ENCODE measurements at places on chromosomes 16 and 17.

DNA sequence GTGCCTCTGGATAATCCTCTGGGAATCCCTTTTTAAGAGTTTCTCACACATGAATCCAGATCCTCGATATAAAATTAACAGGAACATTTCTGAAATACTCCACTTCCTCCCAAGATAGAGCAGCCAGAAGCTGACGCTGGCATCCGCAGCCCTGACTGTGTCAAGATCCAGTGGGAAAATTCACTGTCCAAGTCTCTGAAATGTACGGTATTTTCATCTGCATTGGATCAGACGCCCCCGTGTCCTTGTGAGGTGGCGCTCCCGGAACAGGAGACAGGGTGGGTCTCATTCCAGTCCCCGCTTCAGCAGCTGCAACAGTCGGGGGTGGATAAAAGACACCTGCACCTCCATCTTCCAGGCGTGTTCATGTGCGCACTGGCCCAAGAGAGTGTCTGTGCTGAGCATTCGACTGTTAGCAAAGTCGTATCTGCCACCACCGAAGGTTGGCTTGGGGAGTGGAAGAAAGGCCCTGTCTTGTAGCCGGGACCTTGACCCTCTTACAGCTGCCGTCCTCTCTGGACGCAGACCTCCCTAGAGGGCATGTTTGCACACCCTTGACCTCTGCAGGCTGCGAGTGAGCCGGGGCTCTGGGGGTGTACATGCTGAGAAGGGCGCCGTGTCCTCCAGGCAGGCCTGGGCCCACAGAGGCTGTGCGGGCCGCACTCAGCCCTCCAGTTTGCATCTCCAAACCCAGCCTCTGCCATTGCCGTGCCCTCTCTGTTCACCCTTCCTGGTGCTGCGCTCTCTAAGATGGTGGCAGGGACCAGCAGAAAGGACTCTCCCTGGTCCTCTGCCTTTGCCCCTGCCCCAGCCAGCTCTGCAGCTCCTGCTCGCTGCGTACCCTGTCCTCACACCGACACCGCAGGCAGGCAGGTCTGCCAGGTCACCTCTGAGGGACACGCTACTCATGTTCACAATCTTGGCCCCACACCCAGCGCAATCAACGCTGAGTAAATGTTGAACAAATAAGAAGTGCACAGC is 72.0 kb upstream of the CHMP6 start:
- no peak for DNase-seq

DNA sequence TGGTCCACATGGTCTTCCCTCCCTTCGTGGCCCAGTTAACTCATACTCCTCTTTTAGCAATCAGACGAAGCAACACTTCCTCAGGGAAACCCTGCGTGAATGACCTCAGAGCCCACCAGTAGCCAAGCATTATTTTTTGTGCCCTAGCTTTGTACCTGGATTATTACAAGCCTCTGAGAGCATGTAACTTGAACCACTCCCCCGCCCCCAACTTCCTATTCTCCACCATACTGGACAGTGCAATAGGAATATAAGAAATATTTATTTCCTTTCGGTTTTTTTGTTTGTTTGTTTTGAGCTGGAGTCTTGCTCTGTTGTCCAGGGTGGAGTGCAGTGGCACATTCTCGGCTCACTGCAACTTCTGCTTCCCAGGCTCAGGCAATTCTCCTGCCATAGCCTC is 2.9 kb downstream of the CPPED1 start:
- no peak for DNase-seq

DNA sequence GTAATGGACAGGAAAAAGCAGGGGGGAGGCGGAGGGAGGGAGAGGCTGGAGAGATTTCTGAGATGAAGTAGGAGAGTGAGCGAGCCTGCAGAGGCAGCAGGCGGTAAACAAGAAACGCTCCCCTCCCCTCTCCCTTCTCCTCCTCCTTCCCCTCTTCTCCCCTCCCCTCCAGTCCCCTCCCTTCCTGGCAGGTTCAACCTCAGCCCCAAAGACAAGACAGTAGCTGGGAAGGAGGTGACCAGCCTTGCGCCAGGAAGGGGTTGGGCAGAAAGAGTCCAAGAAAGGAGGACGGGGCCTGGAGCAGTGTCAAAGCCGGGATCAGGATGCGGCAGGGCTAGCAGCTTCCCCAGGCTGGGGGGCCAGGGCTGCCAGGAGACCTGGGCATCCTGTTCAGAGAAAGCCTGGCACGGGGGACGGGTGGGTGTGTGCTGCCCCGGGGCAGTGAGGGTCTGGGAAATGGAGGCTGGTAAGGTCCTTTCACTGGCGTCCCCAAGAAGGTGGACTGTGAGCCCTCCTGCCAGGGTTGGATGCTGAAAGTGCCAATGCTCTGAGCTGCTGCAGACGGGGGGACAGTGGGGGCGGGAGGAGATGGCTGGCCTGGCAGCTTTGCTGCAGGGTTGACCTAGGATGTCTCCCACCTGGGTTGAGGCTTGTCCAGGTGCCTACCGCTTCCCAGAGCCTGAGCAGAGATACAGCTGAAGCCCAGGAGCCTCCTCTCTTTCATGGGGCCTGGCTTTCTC is 261.6 kb upstream of the TNRC6C start:
- no peak for DNase-seq

DNA sequence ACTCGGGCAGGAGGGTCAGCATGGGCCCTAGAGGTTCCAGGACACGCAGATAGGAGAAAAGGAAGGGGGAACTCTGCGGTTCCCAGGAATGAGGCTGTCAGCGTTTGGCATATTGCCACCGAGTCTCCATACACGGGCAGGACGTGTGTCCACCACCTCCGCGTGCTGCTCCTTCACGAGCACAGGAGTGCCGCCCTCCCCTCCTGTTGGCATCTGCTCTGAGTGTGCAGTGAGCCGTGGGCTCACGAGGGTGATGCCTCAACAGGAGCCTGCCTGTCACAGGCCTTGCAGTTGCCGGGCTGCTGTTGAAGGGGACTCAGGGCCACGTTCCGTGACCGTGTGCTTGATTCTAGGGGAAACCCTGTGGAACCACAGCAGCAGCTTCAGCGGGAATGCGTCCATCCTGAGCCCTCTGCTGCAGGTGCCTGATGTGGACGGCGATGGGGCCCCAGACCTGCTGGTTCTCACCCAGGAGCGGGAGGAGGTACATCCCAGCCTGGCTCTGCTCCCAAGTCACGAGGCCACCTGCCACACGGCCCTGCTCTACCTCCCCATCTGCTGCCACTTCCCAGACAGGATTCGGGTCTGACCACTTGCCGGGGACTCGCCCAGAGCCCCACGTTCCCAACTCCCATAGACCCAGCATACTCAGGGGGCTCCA is 14.6 kb downstream of the RGS11 start:
- DNase-seq = no peak

- no peak for DNase-seq
Observed at GRCh38 chr17:61225178-61225882, 174.3 kb upstream of the TBX2 start.

DNA sequence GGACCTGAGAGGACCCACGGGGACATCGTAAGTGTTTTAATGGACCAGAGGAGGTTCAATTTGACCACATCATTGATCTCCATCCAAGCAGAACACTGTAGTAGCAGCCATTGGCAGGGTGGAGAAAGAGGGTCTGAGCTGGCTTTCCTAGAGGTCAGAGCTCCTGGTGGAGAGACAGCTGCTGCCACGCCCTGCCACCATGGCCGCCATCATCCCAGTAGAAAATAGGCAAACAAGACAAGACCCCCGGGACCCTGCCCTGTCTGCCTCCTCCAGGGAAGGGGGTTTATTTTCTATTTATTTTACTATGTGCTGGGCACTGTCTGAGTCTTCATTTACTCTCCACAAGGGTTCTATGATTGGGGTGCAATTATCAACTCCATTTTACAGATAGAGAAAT is 11.4 kb upstream of the ITGA3 start:
- DNase-seq = no peak

DNA sequence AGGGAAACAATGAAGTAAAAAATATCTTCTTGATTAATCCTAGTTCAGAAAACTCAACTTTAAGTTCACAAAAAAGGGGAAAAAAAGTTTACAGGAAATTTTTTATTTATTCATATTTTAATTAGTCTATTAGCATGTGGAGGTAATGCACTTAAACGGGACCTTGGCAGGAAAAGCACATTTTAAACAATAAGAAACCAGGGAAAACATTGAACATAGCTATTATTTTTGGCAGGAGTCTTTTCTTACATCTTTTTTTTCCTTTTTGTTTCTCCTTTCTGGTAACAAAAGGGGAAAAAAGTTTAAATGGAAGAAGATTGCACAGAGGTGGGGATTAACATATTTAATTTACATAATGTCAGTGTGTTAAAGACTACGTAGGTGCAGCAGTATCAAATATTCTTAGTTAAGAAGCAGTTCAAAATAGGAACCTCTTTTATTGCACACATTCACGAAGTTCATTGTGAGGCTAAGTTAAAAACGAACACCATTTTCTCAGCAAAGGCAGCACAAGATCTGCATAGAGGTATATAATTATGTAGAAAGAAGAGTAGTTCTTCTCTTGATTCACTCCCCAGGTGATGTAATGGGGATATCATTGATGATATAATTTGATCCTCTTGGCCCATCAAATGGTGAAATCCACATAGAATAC is 940.5 kb downstream of the CDH11 start:
- DNase-seq = no peak

GRCh38 chr16:84864326-84864955 is 44.7 kb downstream of the CRISPLD2 start:
- DNase-seq = no peak

DNA sequence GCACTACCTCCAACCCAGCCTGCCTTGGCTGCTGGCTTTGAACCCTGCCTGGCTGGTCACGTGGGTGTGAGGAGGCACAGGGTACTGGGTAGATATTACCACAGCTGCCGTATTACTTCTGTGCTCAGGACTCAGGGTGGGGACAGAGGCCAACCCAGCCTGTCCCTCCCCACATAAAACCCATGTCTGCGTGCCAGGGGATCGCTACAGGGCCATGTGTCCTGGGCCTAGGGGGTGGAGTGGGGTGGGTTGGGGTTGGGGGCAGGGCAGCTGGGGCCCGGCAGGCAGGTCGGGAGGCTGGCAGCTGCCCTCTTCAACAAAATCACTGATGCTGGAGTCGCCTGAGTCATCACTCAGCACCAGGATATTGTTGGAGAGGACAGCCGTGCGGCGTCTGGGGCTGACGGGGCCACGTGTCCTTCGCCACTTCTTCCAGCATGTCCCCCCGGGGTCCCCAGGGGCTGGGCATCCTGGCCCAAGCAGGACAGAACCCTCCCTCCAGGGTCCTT is 39.7 kb upstream of the PVALEF start:
- DNase-seq = no peak

DNA sequence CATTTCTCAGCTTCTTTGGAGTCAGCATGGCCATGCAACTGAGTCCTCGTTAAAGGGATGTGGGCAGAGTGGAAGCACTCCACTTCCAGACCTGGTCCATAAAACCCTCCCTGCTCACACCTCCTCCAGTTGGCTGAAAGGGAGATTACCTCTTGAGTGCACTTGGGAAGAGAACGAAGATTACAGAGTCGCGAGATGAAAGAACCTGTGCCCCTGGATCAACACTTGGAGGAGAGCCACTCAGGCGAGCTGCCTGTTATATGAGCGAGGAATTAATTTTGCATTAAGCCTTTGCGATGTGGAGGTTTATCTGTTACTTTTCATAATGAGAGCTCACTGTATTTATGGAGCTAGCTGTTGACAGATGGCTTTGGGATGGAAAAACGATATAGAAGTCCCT is 147.9 kb downstream of the MAF start:
- DNase-seq = no peak

DNA sequence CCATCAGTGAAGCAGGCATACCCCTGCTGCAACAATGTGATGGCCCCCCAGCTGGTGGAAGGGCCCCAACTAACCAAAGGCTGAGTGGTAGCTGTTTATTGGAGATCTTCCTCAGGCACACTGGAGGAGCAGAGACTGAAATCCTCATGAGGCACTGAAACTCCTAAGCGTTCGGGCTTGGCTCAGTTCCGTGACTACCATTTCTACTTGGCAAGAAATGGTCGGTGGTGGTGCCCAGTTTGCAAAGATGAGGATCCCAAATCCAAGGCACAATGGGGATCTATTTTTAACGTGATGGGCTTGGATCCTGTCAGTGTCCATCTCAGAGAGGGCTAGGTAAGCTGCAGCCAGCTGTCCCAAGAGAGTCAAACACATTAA is 82.8 kb downstream of the TNFRSF13B start:
- DNase-seq = no peak

GRCh38 chr17:17084317-17084835 is 42.1 kb downstream of the MPRIP start:
- DNase-seq = no peak

DNA sequence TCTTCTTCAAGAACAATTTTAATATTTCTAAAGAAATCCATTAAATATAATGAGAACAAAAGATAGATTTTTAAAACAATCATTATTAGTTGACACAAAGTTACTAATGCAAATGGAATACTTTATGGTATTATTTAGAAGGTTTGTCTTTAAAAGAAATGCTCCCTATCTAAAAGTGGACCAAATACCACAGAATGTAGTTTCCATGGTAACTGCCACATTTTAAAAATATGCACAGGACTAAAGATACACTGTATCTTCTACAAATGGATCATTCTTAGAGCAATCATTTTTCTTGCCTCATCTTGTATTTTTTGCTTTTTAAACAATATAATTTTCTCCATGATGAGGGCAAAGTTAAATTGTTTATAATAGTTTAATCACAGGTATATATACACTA is 296.0 kb downstream of the CEP112 start:
- DNase-seq = no peak

DNA sequence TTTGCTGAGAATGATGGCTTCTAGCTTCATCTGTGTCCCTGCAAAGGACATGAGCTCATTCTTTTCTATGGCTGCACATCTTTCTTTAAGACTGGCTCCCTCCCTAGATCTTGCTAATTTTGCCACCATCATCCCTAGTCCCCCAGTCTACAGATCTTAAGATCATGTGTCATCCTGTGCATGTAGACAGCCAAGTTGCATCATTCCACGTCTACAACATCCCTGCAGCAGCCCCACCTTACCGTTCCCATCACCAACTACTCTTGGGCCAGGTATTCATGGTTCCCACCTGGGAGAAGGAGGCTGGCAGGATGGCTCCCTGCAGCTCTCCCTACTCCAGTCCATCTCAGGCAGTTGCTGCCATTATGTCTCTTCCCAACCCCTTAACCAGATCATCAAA is 12.3 kb downstream of the CPPED1 start:
- no peak for DNase-seq

GRCh38 chr17:49447628-49448302 is 33.1 kb upstream of the PHB1 start:
- no peak for DNase-seq

DNA sequence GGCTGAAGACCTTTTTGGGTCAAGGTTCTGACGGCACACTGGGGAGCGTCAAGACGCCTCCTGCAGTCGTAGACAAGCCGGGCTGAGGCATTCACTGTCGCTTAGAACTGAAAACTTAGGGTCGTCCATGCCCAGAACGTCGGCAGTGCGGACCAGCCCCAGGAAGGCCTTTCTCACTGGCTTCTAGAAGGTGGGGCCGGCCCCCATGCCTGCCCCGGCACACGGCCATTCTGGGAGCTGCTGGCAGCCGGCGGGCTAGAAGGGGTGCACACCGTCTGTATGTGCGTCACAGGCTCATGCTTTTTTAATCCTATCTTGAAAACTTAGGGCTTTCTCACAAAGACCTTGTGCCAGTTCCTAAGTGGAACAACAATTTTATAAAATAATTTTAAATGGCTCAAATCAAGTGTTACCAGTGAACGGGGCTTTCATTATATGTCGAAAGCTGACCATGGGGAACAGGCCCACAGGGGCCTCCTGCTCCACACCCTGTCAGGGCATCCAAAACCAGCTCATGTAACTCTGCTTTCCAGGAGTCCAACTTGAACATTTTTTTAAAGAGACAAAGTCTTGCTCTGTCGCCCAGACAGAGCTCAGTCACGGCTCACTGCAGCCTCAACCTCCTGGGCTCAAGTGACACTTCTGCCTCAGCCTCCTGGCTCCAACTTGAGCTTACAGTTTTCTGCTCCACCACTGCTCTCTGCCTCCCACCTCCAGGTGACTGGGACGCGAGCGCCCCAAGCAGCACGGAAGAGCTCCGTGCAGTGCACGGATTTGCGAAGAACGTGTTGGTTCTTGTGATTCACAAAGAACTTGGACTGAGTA is 111.2 kb downstream of the ANKRD11 start:
- DNase-seq = no peak
